Memory B cell (primary cell): ENCODE measurements at places on chromosomes 13 and 19.

- DNase-seq: no peak
Observed at GRCh38 chr13:102651892-102652291, 43.0 kb downstream of the METTL21C start.

- DNase-seq: no peak
Observed at GRCh38 chr13:45732916-45733315, 30.8 kb downstream of the CBY2 start.

DNA sequence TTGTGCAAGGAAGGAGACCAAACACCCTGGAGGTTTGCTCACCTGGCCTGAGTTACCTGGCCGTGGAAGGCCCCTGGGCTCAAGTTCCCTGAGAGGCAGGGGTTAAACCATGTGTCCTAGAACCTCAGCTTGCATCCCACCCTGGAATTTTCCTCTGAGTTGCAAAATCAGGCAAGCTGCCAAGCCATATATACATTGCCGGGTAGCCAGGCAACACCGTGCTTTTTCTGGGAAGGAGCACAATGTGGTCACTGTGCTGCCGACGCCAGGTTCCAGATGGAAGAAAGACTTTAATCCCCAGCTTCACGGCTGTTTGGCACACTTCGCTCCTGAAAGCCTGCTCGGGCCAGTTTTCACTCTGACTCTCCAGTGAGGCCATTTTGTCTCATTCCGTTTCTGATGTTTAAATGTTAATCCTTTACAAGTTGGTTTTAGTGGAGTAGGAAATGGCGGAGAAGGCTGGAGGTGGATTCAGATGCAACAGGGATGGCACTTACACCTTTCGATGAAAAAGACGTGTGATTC lies 60.1 kb upstream of the PEG3 start:
- DNase-seq: no peak

- no peak for DNase-seq
Observed at GRCh38 chr13:21541980-21542379, 62.0 kb downstream of the MICU2 start.

DNA sequence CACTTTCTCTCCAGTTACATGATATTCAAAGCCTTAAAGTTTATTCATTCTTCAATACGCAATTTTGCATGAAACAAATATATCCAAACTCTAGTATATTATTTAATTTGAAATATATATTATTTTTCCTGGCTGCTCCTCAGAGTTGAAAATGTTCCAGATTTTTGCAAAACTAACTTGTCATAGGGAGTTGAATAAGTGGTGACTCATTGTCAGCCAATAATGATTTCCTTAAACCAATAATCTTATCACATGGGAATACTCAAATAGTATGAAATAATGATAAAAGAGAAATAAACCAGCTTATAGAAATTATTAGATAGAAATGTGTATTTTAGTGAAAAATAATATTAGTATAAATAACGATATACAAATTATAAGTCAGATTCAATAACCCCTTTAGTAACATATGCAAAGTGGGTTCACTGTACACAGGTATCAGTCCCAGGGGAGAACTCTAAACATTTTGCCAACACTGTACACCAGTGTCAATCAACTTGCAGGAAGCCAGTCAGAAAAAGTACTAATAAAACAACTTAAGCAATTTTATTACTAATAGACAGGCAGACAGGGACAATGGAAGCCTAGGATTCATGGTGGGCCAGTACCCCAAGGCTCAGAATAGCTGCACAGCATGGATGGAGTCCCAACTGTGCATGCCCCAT lies 222.6 kb upstream of the KLHL1 start:
- no peak for DNase-seq

GRCh38 chr13:63628310-63628709 lies 2212.7 kb upstream of the PCDH20 start:
- DNase-seq: no peak

DNA sequence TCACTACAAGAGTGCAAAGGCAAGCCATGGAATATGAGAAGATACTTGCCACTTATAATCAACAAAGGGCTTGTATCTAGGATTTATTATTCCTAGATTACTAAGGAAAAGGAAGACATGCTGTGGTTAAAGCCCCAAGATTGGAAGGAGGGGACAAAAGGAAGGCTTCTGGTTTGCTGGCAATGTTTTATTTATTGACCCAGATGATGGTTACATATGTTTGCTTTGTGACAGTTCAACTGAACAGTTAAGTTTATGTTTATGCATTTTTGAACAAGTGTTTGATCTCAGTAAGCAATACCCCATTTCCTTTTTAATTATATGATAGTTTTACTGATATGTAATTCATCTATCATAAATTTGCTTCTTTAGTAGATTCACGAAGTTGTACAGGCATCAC lies 40.3 kb downstream of the CDADC1 start:
- no peak for DNase-seq

DNA sequence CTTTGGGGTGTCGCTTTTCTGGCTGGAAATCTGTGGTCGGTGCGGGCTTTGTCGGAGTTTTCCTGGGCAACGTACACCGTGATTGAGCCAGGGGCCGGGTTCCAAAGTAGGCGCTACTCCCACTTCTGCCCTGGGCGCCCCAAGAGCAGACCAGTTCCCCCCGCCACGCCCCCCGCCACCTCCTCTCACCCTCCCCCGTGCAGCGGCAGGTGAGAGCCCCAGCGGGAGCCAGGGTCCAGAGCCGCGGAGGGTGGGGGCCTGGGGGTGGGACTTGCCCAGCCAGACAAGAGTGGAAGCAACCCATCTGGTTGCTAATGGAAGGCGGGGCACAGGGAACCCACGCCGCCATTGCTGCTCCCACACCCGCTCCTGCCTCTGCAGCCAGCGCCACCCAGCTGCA lies 2195.9 kb downstream of the PCDH9 start:
- DNase-seq: no peak

DNA sequence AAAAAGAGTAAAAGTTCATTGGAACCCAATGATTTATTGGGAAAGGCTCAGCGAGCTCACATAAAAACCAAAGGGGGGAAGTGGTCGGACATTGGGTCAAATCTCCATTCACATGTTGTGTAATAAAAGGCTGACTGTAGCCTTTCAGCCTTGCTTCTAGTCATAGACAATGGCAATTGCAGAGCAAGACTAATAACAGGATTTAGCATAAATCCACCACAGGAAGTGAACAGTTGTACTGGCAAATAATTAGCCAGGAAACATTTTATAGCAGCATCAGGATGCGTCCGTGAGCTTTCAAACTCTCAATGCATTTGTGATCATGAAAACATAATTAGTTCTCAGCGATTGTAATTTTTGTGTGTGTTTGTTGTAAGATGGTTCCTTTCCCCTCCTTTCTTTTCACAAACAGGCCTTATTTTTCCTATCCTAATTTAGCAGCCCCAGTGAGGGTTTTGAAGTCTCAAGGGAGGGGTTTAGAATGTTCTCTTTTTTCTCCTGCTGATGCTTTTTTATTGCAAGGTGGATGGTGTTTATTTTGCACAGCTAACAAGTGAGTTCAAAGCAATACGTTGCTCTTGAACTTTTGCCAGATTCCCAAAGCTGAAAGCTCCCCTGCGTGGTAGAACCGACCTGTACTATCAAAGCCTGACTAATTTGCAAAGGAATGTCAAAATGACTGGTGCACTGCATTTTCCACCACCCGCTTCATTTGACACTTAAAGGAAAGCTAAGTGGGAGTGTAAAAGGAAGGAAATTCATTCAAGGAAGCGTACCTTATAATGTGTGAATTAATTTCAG lies 105.6 kb downstream of the SPRY2 start:
- DNase-seq: no peak

- DNase-seq: no peak
Observed at GRCh38 chr13:113164492-113164891, 6.0 kb downstream of the PROZ start.

DNA sequence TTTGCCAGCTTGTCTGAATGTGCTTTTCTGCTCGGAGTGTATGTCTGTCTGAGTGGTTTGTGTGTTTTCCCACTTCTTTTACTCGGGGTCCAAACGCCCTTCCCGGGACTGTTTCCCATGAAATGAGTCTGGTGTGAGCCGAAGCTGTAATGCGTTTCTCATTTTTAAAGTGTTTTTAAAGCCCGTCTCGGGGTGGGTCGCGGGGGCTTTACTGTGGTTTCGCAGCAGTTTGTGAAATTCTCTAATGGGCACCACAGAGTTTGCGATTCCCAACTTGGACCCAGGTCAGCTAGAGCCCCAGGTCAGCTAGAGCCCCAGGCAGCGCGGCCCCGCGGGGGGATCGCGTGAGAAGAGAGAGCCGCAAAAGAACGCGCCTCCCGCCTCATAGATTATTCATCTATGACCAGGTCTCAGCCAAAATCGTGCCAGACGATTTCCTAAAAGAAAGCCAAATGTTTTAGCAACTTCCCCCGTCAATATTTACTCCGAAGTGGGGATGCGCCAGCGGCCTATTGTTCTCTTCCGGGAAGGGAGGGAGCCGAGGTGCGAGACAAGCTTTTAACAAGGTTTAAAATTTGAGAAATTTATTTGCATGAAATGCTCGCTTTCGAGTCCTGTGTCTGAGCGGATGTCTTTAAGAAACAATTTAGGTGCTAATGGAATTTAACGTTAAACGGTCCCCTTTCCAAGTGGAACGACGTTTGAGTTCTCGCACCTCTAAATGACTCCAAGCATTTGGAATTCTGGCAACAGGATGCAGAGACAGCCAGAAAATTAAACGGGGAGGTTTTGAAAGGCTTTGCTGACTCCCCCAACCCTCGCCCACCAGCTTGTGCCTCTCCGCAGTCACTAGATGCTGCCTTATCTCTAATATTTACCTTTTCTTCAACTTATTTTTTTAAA lies 2.2 kb downstream of the ZIC2 start:
- DNase-seq: no peak

GRCh38 chr13:106560821-106561220 lies 7.1 kb downstream of the ARGLU1 start:
- no peak for DNase-seq

- peak; percentile 33 for DNase-seq
Observed at GRCh38 chr19:17105556-17105955, 30.0 kb downstream of the MYO9B start.

DNA sequence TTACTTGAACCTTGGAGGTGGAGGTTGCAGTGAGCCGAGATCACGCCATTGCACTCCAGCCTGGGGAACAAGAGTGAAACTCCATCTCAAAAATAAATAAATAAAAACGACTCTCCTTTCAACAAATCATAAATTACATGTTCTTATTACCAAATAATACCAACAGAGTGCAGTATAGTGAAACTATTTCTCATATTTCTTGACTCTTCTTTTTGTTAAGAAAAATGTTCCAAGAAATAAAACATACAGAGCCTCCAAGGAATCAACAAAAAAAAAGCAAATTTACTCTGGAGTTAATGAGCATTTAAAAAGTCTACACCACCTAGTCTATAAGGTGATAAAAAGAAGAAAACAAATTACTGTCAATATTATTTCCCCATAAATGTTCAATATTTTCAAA lies 188.8 kb downstream of the KLF12 start:
- no peak for DNase-seq

GRCh38 chr13:113856716-113857065 lies 7.2 kb downstream of the GAS6 start:
- no peak for DNase-seq

- no peak for DNase-seq
Observed at GRCh38 chr13:38602266-38602665, 84.6 kb upstream of the FREM2 start.

GRCh38 chr13:99053636-99054233 lies 75.9 kb upstream of the DOCK9 start:
- DNase-seq: no peak

DNA sequence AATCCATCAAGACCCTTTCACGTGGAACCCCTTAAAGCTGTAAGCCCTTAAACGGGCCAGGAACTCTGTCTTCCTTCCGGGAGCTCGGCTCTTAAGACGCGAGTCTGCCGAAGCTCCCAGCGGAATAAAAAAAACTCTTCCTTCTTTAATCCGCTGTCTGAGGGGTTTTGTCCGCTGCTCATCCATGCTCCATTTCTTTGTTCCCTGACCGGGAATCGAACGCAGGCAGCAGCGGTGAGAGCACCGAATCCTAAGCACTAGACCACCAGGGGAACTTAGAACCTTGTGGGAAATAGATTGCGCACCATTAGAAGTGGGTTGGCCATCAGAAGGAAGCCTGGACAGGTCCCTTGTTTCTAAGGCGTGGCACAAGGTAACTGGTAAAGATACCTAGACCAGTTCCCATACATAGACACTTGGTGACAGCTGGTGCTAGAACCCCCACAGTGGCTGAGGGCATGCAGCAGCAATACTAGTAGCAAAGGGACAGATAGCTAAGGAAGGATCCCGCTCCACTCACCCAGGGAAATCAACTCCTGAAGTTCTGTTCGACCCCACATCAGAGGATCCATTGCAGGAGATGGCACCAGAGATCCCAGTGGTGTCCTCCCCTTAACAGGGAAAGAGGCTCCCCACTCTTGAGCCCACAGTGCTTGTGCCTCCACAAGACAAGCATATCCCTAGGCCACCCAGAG lies 1.5 kb upstream of the RGCC start:
- DNase-seq: no peak

- no peak for DNase-seq
Observed at GRCh38 chr19:2060884-2061494, 9.9 kb upstream of the MKNK2 start.

DNA sequence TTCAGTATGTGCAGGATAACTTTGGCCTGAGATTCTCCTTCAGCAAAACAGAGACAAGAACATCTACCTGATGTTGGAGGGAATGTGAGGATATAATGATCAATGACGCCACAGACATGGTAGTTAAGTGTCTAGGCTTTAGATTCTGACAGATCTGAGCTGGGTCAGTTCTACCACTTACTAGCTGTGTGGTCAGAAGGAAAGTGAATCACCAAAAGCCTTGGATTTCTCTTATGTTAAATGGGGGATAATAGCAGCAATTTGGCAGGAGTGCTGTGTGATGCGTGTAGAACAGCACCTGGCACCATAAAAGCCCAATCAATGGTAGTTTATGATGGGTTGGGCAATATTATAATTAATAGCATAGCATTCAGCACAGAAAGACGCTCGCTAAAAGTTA lies 41.7 kb downstream of the RXFP2 start:
- DNase-seq: no peak

- DNase-seq: no peak
Observed at GRCh38 chr13:65656740-65657329, 1573.3 kb downstream of the PCDH9 start.

GRCh38 chr19:45419396-45419795 lies 4.3 kb downstream of the ERCC1 start:
- DNase-seq: peak; percentile 59

GRCh38 chr19:10321874-10322835 lies 6.3 kb upstream of the FDX2 start:
- DNase-seq: no peak

DNA sequence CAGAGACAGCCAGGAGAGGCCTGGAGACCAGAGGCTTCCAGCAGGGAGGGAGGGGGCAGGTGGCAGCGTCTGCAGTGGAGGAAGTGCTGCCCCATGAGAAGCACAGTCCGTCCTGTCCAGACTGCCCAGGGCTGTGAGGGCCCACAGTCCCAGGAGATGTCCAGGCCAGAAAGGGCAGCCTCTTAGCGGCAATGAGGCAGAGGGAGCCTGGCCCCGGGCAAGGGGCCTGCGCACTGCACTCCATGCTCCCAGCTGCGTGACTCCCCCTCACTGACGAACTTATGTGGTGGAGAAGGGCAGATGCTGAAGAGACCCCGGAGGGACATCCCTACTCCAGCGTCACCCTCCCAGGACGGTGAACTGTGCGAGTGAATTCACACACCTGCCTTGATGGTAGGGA lies 115.3 kb downstream of the SOX1 start:
- DNase-seq: no peak

- no peak for DNase-seq
Observed at GRCh38 chr13:71864094-71864985, 2.7 kb downstream of the DACH1 start.

- no peak for DNase-seq
Observed at GRCh38 chr13:90717451-90717936, 630.0 kb upstream of the MIR17HG start.

- no peak for DNase-seq
Observed at GRCh38 chr13:39684531-39685137, 29.2 kb downstream of the COG6 start.
